T-cell (primary cell): ENCODE measurements at places on chromosomes 13 and 19.

- no peak overlapping the region for H3K27ac ChIP-seq
- H3K4me1 ChIP-seq, result no peaks in the 10 kb centered on the region
- no peak overlapping the region for H3K4me3 ChIP-seq
- DNase-seq, result no peak
Observed at GRCh38 chr13:39379667-39380655, 223.0 kb downstream of the LHFPL6 start.

DNA sequence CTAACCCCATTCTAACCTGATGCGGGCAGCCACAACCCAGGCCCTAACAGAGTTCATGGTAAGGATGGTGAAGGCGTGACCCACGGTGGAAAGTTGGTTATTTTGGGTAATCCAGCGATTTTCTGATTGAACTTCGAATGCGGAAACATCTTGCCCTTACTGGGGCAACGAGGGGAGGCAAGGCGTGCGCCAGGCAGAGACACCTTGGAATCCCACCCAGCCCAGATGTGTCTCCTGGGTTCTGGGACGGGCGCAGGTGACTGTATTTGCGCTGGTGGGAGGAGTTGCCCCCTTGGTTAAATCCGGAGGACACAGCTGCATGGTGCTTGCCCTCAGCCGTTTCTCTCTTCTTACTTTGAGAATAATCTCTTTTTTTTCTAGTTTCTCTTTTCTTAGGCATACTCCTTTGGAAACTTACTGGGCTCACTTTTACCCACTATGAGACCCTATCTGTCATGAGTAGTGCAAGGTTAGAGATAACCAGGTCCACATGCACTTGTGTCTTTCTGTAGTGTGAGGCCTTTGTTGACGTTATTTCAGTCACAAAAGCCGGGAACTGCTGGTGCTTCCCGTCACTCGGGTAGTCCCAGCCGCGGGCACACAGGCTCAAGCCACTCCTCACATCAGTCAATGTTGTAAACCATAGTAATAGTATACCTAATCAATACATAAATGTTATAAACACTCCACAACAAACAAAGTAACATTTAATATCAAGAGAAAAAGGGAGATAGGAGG lies 81.5 kb downstream of the ATP11A start:
- no peak overlapping the region for H3K4me3 ChIP-seq
- peaks cover 7% of the 10 kb centered on the region for H3K4me1 ChIP-seq
- peaks cover 5% of the 10 kb centered on the region for H3K36me3 ChIP-seq
- DNase-seq, result no peak

DNA sequence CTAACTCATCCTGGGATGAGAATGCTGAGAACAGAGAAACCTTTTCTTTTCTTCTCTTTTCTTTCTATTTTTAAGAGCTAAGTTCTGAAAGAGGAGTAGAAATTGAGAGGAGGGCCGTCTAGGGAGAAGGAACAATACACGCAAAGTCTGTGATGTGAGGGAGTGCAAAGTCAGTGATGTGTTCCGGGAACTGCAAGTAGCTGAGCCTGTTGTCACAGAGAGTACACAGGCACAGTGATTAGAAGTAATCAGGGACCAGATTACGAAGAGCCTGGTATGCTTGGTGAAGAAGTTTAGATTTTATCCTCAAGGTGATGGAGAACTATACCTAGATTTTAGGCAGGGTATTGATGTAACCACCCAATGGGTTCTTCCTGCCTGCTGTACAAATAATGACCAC lies 32.0 kb upstream of the CXCL17 start:
- no peaks in the 10 kb centered on the region for H3K36me3 ChIP-seq
- no peak overlapping the region for H3K27ac ChIP-seq
- DNase-seq, result no peak
- no peaks in the 10 kb centered on the region for H3K4me1 ChIP-seq

DNA sequence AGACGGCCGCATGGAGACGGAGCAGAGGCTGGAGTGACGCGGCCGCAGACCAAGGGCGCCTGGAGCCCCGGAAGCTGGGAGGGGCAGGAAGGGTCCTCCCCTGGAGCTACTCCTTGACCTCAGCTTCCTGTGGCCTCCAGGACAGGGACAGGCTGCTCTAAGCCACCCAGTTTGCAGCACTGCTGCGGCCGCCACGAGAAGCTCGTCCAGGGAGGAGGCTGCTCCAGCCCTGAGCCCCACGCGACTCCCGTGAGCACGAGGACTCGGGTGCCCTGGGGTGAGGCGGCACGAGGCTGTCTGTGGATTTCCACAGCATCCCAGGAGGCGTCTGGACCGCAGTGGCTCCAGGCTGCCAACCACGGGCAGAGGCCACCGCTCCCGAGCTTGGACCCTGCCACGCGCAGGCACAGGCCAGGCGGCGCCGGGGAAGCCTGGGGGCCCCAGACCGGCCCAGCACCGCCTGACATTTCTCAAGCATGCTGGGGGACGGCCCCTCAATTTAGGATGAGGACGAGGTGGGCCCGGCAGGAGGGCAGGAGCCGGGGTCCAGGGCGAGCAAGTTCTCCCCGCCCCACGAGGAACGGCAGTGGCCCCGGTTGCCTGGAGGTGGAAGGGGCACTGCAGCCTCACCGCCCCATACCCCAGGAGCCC lies 10.7 kb downstream of the SBNO2 start:
- no peak overlapping the region for H3K4me3 ChIP-seq
- H3K4me1 ChIP-seq, result no peaks in the 10 kb centered on the region
- H3K27me3 ChIP-seq, result no peaks in the 10 kb centered on the region
- DNase-seq, result no peak
- H3K27ac ChIP-seq, result no peak overlapping the region

DNA sequence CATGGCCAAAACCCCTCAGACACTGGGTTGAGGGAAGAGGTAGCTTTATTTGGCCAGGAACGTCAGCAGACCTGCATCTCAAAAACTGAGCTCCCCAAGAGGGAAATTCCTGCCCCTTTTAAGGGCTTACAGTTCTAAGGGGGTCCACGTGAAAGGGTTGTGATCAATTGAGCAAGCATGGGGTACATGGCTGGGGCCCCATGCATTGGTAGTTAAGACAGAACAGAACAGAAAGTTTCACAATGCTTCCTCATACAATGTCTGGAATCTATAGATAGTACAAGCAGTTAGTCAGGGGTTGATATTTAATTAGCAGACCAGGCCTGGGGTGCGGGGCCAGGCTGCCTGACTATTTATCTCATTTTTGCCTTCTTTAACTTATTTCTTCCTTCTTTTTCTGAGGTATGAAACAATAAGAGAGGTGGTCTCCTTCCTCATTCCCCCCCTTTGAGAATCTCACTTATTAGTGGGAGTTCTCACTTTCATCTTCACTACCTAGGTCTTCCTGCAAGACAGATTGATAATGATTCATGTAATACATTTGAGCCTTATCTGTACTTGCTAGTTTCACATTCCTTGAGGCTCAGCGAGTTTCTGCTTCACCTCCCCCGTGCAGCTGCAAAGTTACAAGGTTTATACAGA lies 84.8 kb downstream of the SLC25A15 start:
- peaks cover 12% of the 10 kb centered on the region for H3K36me3 ChIP-seq
- DNase-seq, result no peak
- no peak overlapping the region for H3K27ac ChIP-seq
- H3K27me3 ChIP-seq, result no peaks in the 10 kb centered on the region
- no peak overlapping the region for H3K4me3 ChIP-seq
- H3K4me1 ChIP-seq, result no peaks in the 10 kb centered on the region

GRCh38 chr13:29006359-29006850 lies 186.3 kb downstream of the MTUS2 start:
- no peaks in the 10 kb centered on the region for H3K36me3 ChIP-seq
- H3K4me1 ChIP-seq, result no peaks in the 10 kb centered on the region
- no peak overlapping the region for H3K27ac ChIP-seq
- DNase-seq, result no peak

DNA sequence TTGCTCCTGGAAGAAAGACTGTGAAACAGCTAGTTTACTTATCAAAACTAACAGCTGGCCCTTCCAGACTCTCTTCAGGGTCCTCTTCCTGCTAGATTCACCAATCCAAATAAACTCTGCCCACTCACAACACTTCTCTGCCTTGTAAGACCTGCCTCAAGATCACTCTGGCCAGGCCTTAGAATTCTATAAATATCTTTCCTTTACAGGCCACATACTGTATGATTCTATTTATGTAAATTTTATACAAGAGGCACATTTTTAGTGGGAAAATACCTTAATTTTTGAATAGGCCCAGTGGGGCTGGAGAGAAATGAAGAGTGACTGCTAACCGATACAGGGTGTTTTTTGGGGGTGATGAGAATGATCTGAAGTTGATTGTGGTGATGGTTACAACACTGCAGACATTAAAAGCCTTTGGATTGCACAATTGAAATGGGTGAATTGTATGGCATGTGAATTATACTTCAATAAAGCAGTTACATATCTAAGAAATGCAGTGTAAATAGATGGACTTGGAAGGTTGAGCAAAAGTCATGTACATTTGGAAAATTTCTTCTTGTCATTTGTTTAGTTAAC lies 141.8 kb downstream of the GPC5 start:
- H3K4me1 ChIP-seq, result no peaks in the 10 kb centered on the region
- no peaks in the 10 kb centered on the region for H3K36me3 ChIP-seq
- H3K27ac ChIP-seq, result no peak overlapping the region
- no peaks in the 10 kb centered on the region for H3K27me3 ChIP-seq
- H3K4me3 ChIP-seq, result no peak overlapping the region

DNA sequence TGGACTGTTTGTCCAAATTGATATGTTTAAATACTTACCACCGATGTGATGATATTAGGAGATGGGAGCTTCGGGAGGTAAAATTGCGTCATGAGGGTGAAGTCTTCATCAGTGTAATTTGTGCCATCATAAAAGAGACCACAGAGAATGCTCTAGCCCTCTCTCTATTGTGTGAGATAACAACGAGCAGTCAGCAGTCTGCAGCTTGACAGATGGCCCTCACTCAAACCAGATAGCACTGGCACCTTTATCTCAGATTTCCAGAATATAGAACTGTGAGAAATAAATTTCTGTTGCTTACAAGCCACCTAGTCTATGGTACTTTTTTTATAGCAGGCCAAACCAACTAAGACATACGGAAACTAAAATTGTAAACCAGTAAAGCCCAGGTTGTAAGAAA lies 1718.9 kb upstream of the MIR17HG start:
- H3K36me3 ChIP-seq, result no peaks in the 10 kb centered on the region
- H3K4me1 ChIP-seq, result no peaks in the 10 kb centered on the region
- H3K27ac ChIP-seq, result no peak overlapping the region

GRCh38 chr13:87671031-87671752 lies at the start of gene SLITRK5:
SLITRK5 (plus strand) TSS chr13:87671371; CDS start chr13:87675389, 4,018 bp downstream.
- H3K27ac ChIP-seq, result no peak within 1 kb of the TSS
- peaks cover 5% of the 10 kb centered on the region for H3K4me1 ChIP-seq
- peaks cover 38% of the 10 kb centered on the region for H3K27me3 ChIP-seq
- H3K4me3 ChIP-seq, result peak within 1 kb of the TSS; percentile 63
- no peaks in the 10 kb centered on the region for H3K36me3 ChIP-seq
- DNase-seq, result peak; percentile 28

DNA sequence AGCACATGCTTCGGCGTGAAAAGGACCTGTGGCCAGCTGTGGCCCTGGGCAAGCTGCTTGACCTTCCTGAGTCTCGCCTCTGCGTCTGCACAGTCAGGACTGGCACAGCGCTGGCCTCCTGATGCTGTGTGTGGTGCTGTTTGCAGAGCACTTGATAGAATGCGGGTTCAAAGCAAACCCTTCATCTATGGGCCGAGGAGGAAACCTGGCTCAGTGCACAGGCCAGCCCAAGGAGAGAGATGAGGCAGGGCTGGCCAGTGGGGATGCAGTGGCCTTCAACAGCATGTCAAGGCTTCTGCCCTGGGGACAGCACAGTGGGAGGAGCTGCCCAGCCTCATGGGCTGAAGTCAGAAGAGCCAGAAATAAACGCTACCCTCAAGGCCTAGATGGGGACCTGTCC lies 21.3 kb upstream of the VSTM2B start:
- H3K4me1 ChIP-seq, result no peaks in the 10 kb centered on the region
- DNase-seq, result no peak
- H3K36me3 ChIP-seq, result no peaks in the 10 kb centered on the region
- H3K4me3 ChIP-seq, result no peak overlapping the region
- H3K27me3 ChIP-seq, result no peaks in the 10 kb centered on the region
- H3K27ac ChIP-seq, result no peak overlapping the region

DNA sequence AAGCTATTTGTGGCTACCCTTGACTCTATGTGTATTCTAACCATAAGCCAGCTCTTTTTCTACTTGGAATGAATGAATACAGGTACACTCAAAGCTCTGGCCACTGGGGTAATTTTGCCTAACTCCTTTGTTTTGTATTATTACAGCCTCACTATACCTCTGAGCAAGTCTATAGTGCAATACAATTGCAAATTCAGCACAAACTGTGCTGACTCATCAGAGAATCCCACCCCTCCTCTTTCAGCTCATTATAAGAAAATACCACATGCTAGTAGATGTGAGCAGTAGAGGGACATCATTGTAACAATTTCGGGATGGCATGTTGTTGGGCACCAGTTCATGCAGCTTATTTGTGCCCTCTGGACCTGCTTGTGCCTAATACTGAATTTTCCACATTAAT lies 1382.2 kb downstream of the SLITRK5 start:
- no peaks in the 10 kb centered on the region for H3K27me3 ChIP-seq
- H3K4me1 ChIP-seq, result no peaks in the 10 kb centered on the region
- DNase-seq, result no peak
- H3K4me3 ChIP-seq, result no peak overlapping the region
- no peaks in the 10 kb centered on the region for H3K36me3 ChIP-seq

GRCh38 chr13:77554069-77554468 lies 18.6 kb downstream of the SCEL start:
- H3K4me1 ChIP-seq, result no peaks in the 10 kb centered on the region
- H3K4me3 ChIP-seq, result no peak overlapping the region
- DNase-seq, result no peak
- H3K27me3 ChIP-seq, result peaks cover 8% of the 10 kb centered on the region

GRCh38 chr19:392375-392970 lies 16.5 kb downstream of the C2CD4C start:
- no peaks in the 10 kb centered on the region for H3K36me3 ChIP-seq
- DNase-seq, result no peak
- H3K4me1 ChIP-seq, result no peaks in the 10 kb centered on the region

- H3K36me3 ChIP-seq, result no peaks in the 10 kb centered on the region
- no peaks in the 10 kb centered on the region for H3K27me3 ChIP-seq
- DNase-seq, result no peak
- H3K27ac ChIP-seq, result peak overlapping the region; percentile 15
Observed at GRCh38 chr19:53394522-53394973, 401 bp upstream of the ZNF765 start.
